Stimulated activated CD4-positive, alpha-beta T cell treated with anti-CD3 and anti-CD28 coated beads, Interleukin-2, amount 100 ng/mL, for 24 hours (primary cell): ENCODE measurements at places on chromosomes 7 and 10.

DNA sequence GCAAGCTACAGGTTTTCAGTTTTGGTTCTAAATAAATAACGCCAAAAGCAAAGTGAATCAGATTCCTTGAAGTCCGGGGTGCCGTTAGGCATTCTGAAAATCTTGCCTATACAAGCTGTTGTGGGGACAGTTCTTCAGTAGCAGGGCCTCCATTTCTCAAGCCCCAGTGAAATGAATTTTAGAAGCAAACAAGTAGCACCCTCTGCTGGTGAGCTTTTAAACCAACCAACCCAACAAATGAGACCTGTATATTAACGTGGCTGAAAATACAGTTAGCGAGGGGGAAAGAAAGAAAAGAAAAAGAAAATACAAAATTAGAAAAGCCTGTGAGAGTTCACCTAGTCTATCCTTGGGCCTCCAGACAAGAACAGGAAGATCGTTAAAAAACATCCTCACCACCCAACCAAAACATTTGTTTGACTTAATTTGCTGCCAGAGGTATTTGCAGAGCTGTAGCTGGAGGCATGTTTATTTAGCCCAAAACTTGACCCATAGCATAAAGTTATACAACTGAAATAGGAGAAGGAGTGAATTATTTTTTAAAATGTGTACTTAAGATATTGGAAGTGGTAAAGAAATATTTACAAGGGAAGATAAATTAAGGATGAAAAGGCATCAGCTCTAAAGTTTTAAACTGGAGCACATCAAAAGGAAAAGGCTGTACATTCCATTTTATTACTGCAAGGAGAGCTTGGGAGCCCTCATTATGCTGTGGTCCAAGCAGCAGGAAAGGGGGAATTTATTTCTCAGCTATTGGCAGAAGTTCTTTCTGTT, 98.9 kb downstream of the DYNC1I1 start:
- DNase-seq, result no peak

GRCh38 chr10:132512693-132513345, 24.8 kb upstream of the INPP5A start:
- DNase-seq, result no peak

- no peak for DNase-seq
Measured at GRCh38 chr7:39249635-39250152, 272.0 kb downstream of the POU6F2 start.

GRCh38 chr10:71840958-71841335, 10.1 kb downstream of the PSAP start:
- no peak for DNase-seq

DNA sequence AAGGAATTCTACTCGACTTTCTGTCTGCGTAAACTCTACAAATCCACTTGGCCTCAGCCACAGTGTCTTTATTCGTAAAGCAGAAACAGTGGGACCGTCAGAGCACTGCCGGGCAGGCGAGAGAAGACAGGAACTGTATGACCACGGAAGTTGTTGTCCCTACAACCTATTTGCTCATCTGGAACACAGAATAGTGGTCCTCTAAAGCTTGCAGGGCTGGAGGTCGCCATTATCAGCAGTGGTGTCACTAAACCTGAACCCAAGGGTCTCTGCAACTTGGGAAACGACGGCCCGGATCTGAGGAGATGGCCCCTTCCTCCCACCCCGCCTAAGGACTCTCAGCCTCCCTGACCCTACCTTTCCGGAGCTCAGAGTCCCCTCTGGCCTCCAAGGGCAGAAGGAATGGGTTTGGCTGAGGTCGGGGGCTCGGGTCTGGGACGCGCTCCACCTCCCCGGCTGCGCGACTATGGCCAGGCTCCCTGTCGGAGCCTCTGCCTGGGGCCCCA, 442 bp downstream of the STYXL1 start:
- no peak for DNase-seq

- DNase-seq, result no peak
Measured at GRCh38 chr7:70782796-70783195, 349.1 kb upstream of the GALNT17 start.
